ENCODE measurements at places on chromosomes 7 and 10.

DNA sequence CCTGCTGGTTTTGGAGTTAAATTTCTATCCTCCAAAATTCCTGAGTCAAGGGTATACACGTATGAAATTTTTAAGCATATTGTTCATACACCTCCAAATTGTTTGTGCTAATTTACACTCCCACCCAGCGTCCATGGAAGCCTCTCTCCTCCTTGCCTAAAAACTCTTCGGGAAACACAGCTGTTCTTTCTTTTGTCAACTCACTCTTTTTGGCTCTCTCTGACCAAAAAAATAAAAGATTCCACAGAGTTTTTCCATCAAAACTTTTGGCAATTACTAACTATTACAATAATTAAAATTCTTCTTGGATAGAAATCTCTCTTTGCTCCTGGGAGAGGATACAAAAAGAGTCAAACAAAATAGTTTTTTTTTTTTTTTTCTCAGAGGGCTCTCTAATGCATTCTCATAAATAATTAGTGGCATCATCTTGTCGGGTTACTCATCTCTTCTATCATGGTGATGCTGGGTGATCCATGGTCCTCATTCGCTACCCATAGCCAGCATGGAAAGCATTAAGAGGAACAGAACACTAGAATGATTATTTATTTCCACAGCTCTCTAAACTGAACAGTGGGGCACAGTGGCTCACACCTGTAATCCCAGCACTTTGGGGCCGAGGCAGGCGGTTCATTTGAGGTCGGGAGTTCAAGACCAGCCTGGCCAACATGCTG is 310.7 kb downstream of the SFMBT2 start:
- no peak for DNase-seq

GRCh38 chr7:42337225-42337905 is 100.4 kb upstream of the GLI3 start:
- DNase-seq = no peak

- DNase-seq = no peak
Observed at GRCh38 chr10:102559764-102560163, 56.0 kb downstream of the SUFU start.

DNA sequence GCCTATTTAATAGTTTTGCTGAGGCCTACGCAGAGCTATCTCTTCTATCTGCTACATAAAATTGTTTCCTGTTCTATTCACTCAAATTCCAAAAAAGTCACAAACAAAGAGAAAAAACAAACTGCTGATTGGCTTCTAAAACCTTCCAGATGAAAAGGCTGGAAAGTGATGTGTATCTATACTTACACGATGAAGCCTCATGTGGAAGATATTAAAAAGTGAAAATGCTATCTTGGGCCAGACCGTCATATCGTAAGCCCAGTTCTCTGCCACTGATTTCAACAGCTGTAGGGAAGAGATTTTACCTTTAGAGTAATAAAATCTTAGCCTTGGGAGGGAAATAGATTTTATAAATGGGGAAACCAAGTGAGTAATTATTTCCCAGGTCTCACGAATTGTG is 394.8 kb downstream of the KIF20B start:
- no peak for DNase-seq

DNA sequence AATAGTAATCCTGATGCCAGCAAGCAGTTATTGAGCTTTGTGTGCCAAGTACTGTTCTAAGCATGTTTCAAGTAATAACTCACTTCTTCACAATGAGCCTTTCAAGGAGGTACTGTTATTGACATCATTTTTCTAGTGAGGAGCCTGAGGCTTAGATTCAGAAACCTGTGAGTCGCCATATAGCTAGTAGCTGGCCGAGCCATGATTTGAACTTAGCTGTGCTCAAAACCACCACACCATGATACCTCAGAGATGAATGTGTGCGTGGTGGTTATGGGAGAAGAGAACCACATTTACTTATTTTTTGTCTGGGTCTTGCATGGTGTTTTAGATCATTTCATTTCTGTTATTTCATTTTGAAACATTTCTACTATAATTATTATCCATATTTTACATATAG is 578.9 kb downstream of the AUTS2 start:
- no peak for DNase-seq

DNA sequence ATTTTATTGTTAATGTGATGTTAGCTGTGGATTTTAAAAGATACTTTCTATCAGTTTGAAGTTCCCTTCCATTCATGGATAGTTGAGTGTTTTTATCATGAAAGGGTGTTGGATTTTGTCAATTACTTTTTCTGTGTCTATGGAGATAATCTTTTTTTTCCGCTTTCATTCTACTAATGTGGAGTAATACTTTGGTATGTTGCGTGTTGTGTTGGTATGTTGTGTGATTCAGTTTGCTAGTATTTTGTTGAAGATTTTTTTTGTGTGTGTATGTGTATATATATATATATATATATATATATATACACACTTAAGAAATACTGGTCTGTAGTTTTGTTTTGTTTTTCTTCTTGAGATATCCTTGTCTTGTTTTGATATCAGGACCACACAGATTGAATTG is 100.3 kb downstream of the CCSER2 start:
- no peak for DNase-seq

DNA sequence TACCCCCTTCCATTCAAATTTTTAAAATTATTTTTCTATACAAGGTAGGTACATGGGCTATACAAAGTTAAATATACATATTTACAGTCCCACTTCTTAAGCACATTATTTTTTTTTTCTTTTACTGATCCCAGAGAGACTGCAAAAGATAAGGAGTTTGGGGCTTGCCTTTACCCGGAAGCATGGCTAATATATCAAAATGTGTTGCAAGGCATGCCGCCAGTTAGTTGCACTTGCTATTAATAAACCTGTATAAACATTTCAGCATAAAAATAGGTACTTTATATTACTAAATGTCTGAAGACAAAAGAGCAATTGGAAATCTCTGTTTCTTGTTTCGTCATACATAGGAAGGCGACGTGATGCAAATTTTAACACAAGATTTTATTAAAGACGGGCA is 21.5 kb upstream of the PDLIM1 start:
- DNase-seq = no peak

DNA sequence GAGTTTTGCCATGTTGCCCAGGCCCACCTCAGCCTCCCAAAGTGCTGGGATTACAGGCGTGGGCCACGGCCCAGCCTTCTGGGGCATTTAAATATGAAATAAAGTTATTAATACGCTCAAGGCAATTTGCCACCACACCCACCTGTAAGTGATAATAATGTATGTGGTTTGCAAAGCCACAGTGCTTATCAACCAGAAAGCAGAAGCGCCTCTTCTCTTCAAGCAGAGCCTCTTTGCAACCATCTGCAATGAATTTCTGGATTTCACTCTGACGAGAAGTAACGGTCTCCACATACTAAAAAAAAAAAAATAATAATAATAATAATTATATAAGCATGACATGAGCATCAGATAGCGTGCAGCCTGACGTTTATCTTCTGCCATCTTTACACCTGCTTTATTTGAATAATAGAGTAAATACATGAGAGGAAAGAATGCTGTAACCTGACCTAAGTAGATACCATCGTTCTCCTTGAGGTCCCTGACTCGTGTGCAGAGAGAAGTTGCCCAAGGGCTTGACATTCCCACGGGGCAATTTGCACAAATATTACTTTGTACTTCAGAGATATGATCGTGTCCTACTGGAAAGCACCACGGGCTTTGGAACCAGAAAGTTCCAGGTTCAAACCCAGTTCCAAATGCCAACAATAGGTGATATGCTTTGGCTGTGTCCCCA is 34.0 kb downstream of the BRI3 start:
- DNase-seq = no peak

DNA sequence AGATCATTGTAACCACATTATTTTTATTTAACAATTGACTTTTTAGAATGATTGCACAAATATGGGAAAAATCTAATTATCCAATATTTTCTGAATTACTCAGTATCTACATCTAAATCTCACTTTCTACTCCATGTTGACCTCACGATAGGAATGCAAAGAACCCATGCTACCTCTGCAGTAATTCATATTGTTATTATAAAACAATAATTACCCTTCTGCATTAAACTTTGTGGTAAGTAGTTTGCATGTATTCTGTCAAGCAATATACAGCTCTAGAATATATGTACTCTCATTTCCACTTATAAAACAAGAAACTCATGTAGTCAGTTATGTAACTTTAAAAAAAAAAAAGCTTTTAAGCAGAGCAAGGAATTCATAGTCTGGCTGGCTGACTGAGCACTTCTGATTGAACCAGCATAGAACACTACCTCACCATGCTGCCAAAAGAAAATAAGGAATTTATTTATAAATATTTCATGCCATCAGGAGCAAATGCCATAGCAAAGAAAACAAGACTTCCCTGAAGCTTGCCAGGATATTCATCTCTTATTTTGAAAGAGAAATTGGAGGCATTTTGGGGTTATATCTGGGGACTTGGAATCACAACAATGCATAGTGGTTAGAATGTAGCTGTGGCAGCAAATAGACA is 895.7 kb downstream of the XPNPEP1 start:
- DNase-seq = no peak

- DNase-seq = no peak
Observed at GRCh38 chr7:115477193-115477651, 553.3 kb downstream of the TFEC start.

Data from activated naive CD8-positive, alpha-beta T cell treated with anti-CD3 and anti-CD28 coated beads, Interleukin-2, amount 50 U/mL, for 24 hours (primary cell).